NCI-H69 (cell line): ENCODE measurements at places on chromosomes 2 and 18.

- DNase-seq, result no peak
Measured at GRCh38 chr2:9795071-9795470, 48.2 kb upstream of the TAF1B start.

DNA sequence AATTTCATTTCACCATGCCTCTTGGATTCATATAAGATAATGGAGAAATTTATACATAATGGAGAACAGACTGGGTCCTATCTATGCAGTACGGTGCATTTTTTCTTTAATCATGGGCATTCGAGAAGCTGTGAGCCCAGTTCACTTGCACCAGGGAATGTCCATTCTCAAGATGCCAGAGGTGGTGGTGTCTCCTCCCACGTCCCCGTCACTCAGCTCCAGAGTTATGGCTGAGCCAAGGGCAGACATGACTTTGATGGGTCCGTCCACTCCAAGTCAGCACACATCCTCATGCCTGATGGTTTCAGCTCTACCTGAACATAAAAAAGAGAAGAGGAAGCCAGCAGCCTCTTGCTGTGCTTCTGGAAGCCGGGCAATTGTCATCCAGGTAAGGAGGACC is 42.1 kb upstream of the CREG2 start:
- no peak for DNase-seq

GRCh38 chr2:46379213-46380037 is 82.2 kb downstream of the EPAS1 start:
- no peak for DNase-seq

GRCh38 chr2:60857056-60857455 is 24.3 kb upstream of the REL start:
- DNase-seq, result no peak

DNA sequence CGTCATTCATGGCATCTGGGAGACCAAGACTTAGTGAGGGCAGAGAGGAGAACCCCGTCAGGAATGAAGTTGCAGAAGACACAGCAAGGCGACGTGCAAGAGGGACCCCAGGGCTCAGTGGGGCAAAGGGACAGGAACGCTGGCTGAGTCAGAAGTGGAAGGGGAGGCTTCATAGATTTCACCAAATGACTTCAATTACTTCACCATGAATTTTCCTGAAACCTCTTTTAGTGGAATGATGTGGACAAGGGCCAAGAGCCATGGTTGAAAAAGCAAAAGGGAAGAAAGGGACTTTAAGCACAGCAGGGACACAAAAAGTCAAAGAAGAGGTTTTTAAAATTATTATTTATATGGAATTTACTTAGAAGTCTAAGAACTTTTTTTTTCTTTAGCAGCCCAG is 141.6 kb upstream of the PID1 start:
- DNase-seq, result no peak

DNA sequence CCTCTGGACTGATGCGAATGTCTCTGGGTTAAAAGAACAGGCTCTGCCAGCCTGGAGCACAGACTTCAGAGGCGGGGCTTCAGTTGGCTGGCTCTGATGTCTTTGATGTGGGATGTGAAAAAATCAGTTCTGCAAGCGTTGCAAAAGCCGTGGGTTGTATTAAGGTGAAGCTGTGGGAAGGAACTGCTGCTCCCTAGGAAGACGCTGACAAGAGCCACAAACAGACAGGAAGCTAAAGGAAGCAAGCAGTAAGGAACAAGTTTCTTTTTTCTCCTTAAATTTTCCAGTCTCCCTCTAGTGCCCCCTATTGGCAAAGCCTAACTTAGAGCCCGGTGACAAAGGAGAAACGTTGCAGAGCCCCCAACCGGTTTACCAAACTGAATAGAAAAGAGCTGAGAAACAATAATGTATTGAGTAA is 239.0 kb downstream of the CCDC178 start:
- DNase-seq, result peak; percentile 89
